Esophagus squamous epithelium (tissue), 5 donors: ENCODE measurements at places on chromosomes 2 and 18.

GRCh38 chr2:219496825-219497494 lies 1.7 kb upstream of the GMPPA start:
- no peak for DNase-seq

- DNase-seq: no peak
Measured at GRCh38 chr2:17975401-17975800, 96.9 kb downstream of the KCNS3 start.

DNA sequence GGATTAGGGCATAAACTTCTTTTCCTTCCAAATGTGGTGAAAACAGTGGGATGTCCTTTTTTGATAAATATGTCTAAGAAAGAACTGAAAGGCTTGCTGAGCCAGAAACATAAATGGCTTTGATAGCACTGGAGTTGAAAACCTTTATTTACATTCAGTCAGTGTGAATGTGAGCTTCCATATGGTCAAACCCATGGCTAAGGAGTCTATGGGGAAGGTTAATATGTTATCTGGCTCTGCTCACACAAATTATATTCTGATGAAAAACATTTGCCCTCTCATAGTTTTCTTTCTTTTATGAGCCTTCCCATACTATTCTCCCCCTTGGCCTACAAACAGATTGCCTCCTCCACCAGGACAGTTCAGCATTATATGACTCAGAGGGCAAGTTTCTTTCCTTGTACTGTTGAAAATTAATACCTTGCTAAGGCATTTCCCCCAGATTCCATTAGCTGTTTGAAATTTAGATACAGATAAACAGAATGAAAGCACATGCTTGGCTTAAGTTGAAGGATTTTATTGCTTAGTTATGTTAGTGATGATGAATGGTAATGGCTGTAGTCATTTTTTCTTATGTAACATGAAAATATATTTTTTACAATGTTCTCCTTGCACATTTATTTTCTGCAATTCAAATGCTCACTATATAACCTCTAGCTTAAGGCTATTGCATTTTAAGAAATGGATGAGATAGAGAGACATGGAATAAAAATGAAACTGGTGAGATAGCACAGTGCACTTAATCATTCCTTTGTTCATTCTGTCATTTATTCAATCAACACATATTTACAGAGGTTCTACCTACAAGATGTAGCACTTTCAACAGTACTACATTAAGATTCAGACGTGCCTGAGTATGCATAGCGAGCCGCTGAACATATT lies 544.1 kb downstream of the LRRTM4 start:
- no peak for DNase-seq

GRCh38 chr2:59206361-59206760 lies 965.2 kb upstream of the FANCL start:
- no peak for DNase-seq

GRCh38 chr2:71611247-71611646 lies 157.9 kb downstream of the DYSF start:
- no peak for DNase-seq

GRCh38 chr2:240469239-240469636 lies 33.8 kb downstream of the GPC1 start:
- no peak for DNase-seq

DNA sequence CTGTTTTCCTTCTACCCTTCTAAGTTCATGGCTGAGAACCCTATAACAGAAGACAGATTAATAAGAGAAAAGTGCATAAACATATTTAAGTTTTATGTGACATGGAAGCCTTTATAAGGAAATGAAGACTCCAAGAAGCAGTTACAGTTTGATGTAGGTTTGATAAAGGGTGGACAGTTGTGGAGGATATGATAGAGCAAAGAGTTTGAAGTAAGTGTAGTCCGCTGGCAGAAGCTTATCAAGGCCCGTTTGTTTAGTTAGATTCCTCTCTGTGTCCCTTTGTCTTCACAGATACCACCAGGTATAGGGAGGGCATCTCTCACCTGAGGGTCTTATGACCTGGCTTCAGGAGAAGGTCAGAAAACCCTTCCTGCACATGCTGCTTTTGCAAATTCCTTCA lies 10.4 kb upstream of the CASP8 start:
- no peak for DNase-seq

DNA sequence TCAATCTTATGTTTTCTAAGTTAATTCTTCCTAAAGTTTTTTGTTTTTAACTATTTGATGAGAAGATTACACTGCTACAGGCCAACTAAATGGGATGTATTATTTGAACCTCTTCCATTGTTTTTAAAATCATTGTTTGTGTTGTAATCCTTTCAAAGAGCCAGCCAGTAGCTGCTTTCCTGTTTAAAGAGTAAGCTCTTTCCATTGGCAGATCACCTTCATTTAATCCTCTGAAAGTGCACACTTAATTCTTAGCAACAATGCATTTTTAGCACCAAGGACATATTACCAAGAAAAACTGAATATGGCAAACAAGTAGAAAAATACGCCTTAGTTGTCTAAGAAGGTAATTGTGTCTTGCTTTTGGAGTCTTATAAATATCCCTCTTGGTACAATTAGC lies 54.0 kb downstream of the MEIS1 start:
- DNase-seq: no peak

GRCh38 chr2:160358046-160358445 lies 135.6 kb downstream of the RBMS1 start:
- no peak for DNase-seq

GRCh38 chr18:76821875-76822505 lies 367 bp upstream of the ZNF236 start:
- DNase-seq: no peak

GRCh38 chr2:8457092-8457481 lies 224.8 kb upstream of the ID2 start:
- no peak for DNase-seq

DNA sequence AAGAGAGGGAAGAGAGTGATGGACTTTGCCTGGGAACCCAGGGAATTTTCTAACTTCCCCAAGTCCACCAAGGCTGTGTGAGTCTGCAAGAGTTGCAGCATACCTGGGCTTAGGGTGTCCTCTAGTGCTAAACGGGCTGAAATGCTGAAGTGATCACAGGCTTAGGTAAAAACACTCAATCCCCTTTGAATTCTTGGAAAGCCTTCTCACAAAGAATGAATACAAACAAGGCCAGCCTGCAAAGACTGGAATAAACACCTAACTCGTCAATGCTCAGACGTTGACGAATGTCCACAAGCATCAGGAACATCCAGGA lies 30.0 kb upstream of the BMP10 start:
- DNase-seq: no peak

GRCh38 chr2:102034683-102035548 lies 43.2 kb downstream of the IL1R2 start:
- DNase-seq: no peak

GRCh38 chr2:20698916-20699613 lies 32.1 kb downstream of the GDF7 start:
- no peak for DNase-seq

GRCh38 chr18:58611395-58612131 lies 17.3 kb downstream of the ALPK2 start:
- DNase-seq: no peak

- DNase-seq: no peak
Measured at GRCh38 chr2:221156062-221156734, 415.9 kb downstream of the EPHA4 start.

GRCh38 chr2:240369801-240370585 lies 65.5 kb upstream of the GPC1 start:
- no peak for DNase-seq

GRCh38 chr2:47077442-47078117 lies 77.5 kb downstream of the STPG4 start:
- DNase-seq: no peak

DNA sequence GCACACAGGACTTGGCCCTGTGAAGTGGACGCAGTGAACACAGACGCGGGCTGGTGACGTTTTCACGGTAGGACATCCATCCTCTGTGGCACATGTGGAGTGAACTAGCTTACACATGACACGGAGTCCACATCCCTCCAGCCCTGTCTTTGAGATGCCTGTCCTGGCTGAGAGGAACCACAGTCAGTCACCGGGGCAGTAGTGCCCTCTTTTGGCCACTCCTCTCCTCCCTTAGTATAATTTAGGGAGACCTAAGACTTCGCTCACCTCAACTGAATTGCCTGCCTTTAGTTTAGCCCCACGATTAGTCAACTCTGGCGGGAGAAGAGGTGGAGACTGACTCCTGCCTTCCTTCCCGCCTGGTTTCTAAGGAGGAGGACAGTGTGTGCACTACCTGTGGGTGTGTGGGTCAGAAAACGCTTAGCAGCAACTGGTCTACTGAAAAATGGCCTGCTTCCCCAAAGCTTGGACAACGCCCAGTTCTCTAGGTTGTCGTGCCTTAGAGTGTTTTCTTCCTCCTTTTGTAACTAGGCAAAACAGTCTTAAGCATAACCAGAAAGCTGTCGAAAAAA lies 70.6 kb downstream of the MBP start:
- no peak for DNase-seq

- DNase-seq: no peak
Measured at GRCh38 chr2:207296265-207296948, 130.7 kb upstream of the KLF7 start.

GRCh38 chr2:31886700-31887099 lies 124.1 kb downstream of the MEMO1 start:
- DNase-seq: no peak

DNA sequence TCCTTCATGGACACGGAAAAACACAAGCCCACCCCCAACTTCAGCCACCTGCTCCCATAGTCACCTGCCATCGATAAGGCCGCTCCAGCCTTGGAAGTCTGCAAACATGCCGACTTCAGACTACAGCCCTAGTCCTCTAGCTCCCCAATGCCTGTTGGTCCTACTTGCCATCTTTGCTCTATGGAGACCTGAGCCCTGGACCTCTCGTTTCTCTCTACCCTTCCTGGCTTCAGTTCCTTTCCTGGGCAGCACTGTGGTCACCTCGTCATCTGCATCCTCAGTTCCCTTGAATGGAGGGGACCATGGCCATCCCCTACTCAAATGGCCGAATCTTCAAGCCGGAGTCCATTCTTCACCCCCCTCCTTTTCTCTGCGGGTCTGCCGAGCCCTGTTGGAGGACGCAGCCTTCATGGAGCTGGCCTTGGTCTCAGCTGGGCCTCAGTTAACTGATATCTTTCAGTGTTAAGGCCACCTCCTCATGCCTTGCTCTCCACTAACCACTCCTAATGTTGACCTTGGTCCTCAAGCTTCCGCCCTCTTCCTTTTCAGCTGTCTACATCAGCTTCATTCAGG lies 47.7 kb upstream of the GBX2 start:
- no peak for DNase-seq

- no peak for DNase-seq
Measured at GRCh38 chr2:238912228-238912915, 64.5 kb downstream of the TWIST2 start.

- peak; percentile 2 for DNase-seq
Measured at GRCh38 chr2:127508631-127509034, 17.7 kb downstream of the IWS1 start.

DNA sequence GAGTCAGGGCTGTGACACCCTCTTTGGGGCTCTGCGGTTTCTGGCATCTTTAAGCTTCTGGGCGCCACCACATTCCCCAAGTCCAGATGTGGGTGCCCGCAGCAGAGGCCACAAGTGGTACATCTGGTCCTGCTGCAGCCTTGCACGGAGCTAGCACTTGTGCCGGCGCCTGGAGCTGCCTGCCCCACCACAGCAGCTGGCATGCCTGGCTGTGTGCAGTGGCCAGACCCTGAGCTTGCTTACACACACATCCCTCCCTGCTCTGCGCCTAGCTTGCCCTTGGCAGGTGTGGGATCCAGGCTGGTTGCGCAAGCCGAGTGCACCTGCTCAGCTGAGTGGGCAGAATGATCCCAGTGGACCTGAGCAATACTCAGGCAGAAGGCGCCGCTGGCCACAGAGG lies 27.3 kb downstream of the SLC4A10 start:
- DNase-seq: no peak

DNA sequence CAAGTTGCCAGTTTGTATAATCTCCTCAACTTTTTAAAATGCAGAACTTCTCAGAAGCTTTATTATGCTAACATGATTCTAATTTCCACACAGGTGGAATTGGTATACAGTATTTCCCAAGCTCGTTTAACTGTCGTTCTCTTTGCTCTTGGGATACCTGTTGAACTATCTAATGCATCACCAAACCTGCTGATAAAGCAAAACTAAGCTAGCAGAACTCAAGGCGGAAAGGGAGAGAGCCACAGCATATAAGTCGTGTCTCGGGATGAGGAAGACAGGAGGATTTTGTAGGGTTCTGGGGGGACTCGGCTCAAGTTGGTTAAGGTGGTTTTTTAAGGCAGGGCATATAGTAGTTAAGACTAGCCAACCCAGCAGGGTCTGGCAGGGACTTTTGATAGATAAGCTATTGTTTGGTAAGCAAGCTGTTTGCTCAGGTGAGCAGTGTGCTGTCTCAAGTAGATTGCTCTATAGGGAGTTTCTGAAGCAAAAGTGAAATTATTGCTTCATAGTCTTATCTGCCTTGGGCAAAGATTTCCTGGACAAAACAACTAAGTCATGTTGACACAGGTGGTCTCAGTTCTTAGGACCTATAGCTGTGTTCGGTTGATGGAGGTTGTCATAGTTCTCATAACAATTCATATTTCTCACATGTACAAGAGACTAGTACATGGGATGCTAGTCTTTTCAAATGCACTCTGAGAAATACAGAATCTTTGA lies 28.2 kb upstream of the CHRNA1 start:
- DNase-seq: no peak

DNA sequence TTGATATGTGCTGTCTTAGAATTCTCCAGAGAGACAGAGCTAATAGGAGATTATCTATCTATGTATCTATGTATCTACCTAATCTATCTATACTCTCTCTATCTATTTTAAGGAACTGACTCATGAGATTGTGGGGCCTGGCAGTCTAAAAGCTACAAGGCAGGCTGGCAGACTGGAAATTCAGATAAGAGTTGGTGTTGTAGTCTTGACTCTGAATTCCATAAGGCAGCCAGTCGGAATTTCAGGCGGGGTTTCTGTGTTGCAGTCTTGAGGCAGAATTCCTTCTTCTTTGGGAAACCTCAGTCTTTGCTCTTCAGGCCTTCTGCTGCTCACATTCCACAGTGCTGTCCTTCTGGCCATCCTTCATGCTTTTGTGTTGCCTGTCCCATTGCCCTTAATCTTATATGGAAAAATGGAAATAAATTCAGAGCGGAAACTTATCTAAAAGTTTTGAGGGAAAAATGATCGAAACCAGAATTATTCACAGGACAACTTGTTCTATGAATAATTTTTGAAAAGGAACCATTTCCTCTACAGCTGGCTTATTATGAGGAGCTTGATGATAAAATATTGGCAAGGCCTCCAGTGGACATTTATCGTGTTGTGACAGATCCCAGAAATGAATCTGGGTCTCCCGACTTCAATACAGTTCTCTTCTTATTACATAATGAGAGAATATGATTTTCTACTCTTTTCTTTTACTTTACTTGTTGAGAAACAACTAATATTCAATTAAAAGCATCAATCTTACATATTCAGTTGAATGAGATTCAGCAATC lies 10.8 kb downstream of the IL1RL1 start:
- DNase-seq: no peak

- DNase-seq: no peak
Measured at GRCh38 chr2:1041012-1041805, 90.6 kb downstream of the SNTG2 start.
